Astrocyte of the cerebellum (primary cell): ENCODE measurements at places on chromosomes 1 and 21.

DNA sequence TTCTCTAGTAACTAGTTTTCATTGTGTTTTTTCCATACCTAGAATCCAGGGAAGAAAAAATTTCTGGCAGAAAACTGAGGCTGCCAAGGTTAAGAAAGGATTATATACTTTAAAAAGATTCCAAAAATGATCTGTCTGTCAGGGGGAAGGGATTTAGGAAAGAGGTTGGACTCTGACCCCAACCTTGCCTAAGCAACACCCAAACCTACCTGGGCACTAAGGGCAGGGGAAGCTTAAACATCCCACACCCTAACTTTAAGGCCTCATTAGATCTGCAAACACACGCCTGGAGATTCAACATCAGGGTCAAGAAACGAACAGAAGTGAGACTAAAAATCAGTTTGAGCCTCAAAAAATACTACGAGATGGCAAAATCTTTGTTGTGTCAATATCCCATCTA, 19.4 kb downstream of the KDM5B start:
- DNase-seq = no peak

DNA sequence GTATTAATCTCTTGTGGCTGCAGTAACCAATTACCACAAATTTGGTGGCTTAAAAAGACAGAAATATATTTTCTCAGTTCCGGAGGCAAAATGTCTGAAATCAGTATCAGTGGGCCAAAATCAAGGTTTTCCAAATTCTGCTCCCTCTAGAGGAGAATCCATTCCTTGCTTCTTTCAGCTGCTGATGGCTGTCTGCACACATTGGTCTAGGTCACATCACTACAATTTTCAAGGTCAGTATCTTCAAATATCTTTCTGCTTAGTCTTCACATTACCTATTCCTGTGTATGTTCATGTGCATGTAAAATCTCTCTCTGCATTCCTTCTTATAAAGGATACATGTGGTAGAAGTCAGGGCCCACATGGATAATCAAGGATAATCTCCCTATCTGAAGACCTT, 999.4 kb downstream of the KCNT2 start:
- DNase-seq = no peak

- no peak for DNase-seq
Observed at GRCh38 chr1:182723200-182723599, 38.8 kb upstream of the RGS8 start.

DNA sequence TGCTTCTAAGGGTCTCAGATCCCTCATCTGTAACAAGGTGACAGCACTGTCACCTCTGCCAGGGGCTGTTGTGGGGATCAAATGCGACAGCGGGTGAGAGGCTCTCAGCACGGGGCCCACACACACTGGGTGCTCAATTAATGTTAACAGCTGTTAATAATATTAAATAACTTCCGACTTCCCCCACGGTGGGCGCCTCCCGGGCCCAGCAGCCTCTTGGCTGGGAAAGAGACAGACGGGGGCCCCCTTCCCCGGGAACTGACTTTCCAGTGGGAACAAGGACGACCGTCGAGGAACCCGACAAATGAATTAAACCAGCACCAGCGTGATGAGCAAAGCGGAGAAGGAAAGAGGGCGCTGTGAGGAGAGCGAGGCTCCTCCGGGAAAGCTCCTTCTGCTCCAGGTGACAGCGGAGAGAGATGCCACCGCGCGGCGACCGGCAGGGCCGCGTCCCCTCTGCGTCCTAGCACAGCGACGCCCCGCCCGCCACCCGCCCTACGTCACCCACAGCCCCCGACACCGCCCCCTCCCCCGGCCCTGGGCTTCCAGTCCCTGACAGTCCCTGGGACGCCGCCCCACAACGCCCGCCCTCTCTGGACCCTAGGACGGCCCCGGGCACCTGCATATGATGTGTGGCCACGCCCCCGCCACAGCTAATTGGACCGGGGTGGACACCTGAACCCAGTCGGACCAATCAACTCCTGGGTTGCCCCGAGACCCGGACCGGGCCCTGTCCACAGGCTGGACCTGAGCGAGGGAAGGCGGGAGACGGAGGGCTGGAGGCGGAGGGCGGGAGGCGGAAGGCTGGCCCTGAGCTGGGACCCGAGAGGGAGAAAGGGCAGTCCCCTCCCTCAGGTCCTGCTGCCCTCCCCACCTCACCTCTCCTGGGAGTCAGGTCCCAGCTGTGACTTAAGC, 38.2 kb downstream of the MATN1 start:
- no peak for DNase-seq
